ENCODE measurements at places on chromosomes 16 and 17. TPM values are rescaled to one million over a fixed set of nuclear protein-coding genes. Genes with fewer than 3 reads are reported as not detected.

DNA sequence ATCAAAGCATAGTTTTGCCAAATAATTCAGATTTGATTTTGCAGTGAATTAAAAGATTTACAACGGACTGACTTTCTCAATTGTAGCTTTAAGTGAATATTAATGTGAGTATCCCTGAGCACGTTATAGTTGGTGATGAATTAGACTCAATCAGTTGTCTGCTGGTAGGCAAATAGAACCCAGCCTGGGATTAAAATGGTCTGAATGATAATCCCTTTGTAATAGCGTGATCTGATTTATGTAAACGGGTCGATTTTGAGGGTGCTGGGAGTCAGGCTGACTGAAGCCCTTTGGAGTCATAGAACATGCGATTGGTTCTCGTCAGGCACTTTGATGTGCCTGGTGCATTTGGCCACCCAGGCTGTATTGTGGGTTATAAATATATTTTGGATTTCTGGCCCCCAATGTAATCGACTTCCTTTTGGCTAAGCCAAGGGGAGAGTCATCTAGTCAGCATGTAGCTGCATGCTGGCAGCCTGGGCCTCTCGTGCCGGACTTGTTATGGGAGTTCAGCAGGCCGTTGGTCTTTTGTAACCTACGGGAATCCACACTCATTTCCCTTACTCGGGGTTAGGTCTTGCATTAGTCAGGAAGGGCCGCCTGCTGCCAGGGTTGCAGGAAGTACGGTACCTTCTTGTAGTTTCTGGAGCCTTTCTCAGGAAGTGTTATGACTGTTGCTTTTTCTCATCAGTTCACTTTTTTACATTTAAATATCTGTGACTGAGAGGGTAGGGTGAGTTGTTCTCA is 5.4 kb downstream of the PGS1 start:
- DNase-seq = no peak

DNA sequence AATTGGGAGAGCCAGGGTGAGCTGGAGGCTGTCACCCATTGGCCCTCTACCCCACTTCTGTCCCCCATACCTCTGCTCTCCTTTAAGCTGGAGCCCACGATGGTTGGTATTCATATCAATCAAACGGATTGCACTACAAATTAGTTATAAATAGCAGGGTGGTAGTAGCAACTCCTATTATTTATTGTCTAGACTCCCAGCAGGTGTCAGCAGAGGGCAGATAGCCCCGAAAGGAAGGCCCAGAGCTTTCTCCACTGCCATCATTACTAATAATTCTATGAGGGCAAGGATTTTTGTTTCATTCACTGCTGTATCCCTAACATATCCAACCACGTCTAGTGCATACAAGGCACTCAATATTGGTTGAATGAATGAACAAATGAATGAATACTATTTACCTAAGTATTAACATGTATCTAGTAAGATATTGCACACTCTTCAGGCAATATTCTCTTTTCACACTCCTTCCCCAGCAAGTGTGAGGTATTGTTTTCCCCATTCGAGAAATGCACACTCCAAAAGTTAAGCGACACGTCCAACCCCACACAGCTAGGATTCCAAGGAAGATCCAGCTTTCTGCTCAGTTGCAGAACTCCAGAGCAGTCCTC is 6.3 kb downstream of the C17orf50 start:
- no peak for DNase-seq

- no peak for DNase-seq
Measured at GRCh38 chr17:64202683-64203344, 60.2 kb downstream of the TEX2 start.

- DNase-seq = no peak
Measured at GRCh38 chr16:263182-263774, 12.5 kb downstream of the RGS11 start.

Gene EFCAB13
- total RNA-seq = 18.6 TPM

Gene SLFN12
- total RNA-seq = 9.4 TPM

Gene CFAP97D1
- not detected for total RNA-seq
